ENCODE measurements at places on chromosomes 16 and 17.

DNA sequence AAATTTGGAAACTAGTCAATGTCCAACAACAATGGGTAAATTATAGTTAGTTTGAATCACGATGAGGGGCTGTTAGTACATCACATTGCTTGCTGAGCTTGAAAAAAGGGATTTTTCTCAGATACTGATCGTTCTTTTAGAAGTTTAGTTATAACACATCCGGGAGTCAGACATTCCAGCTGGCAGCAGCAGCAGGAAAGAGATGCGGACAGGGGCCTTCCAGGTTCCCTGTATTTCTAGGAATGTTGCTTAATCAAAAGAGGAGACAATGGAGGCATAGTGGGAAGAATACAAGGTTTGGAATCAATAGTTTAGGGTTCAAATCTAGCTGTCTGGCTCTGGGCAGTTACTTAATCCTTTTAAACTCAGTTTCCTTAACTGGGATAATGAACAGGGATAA lies 27.8 kb downstream of the CDK5R1 start:
- DNase-seq: no peak

GRCh38 chr16:56785317-56785716 lies 55.4 kb downstream of the NUP93 start:
- DNase-seq: no peak

- no peak for DNase-seq
Measured at GRCh38 chr16:17295948-17296347, 174.8 kb downstream of the XYLT1 start.

- DNase-seq: no peak
Measured at GRCh38 chr17:55446581-55447205, 25.1 kb upstream of the MMD start.

DNA sequence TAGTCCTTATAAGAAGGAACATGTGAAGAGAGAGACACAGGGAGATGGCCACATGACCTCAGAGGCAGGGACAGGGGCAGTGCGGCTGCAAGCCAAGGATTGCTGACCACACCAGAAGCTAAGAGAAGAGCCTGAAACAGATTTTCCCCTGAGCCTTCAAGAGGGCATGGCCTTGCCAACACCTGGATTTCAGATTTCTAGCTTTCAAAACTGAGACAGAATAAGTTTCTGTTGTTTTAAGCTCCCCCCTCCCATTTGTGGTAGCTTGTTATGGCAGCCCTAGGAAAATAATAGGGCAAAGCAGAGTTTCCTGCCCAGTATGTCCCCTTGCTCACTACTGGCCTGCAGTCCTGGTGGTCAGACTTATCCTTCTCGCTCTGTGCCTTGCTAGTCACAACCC lies 204.5 kb downstream of the CCDC182 start:
- no peak for DNase-seq

- DNase-seq: no peak
Measured at GRCh38 chr17:20022701-20023100, 13.5 kb downstream of the SPECC1 start.

Measured in GM12864 (cell line).